ENCODE measurements at places on chromosomes 3 and 15. TPM values are rescaled to one million over a fixed set of nuclear protein-coding genes. Genes with fewer than 3 reads are reported as not detected.

DNA sequence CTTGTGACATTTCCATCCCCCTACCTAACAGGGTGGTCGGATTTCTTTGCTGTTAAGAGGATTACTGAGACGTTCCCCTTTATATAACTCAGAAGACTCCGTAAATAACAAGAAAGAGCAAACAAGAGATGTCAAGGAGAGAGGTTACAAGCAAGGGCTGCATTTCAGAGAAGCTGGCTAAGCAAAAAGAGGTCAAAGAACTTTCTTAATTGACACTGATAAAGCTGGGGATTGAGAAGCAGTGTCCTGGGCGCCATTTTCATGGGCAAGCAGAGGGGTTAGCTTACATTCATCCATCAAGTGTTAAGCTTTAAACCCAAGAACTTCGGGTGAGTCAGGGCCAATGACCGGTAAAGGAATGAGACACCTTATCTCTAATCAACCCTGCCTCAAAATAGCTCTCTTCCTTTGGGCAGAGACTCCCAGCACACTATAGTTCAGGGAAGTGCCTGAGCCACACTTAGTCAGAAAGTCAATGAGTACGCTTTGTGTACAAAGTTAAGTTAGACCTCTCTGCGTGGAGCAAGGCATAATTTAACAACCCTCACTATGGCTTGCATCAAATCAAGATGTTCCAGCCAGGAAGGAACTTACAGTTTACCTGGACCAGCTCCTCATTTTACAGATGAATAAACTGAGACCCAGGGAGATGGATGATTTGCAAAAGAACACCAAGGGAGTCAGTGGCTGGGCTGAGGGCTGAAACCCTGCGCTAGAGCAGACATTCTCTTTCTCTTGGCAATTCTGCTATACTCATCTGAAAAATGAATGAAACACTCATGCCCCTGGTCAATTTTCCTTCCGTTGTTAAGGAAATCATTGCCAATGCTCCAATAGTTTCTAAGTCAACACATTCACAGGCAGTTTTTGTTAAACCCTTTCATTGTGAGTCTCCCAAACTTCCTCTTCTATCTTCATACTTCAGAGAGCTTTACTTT, 44.6 kb downstream of the CCNL1 start:
- DNase-seq = no peak

DNA sequence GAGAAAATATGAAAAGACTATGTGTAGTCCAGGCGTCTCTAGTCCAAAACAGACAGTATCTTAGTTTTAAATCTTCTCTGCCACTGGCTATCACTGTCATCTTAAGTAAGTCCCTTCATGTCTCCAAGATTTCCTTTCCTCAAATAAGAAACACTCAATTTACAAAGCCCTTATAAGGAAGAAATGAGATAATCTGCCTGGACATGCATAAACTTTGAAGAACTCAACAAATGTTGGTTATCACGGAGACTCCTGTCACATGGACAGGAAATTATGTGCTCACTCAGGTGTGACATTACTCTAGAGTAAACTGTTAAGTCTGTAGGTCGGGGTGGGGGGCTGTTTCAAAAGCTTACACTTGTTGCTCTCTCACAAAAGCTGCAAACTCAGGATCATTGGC, 91.9 kb downstream of the IMPG2 start:
- no peak for DNase-seq

GRCh38 chr15:88901508-88902220, 6.3 kb upstream of the HAPLN3 start:
- no peak for DNase-seq

GRCh38 chr3:140203510-140203909, 268.5 kb downstream of the CLSTN2 start:
- no peak for DNase-seq

DNA sequence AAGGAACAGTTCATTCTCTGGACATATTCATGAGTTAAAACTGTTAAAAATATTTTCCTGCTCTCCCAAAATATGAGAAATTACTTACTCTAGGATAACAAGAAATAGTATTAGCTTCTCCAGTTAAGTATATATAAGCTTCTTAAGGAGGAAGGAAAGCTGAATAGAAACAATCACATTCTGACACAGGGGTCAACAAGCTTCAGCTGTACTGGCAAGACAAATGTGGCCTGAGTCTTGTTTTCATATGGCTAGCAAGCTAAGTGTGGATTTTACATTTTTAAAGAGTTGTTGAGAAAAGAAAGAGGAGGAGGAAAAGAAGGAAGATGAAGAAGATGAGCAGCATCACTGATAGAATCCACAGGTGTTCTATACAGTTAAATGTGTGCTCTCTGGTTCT, 313.8 kb downstream of the ZPLD1 start:
- DNase-seq = no peak

GRCh38 chr15:86347245-86347644, 267.6 kb downstream of the AGBL1 start:
- DNase-seq = no peak

The ZXDC gene
- total RNA-seq = 58.2 TPM

The ANKRD63 gene
- not detected for total RNA-seq

The SLC28A2 gene
- total RNA-seq = not detected

The ZNF620 gene
- 3.8 TPM for total RNA-seq

GRCh38 chr15:85139391-85139790, 157.7 kb downstream of the PDE8A start:
- DNase-seq = no peak

- no peak for DNase-seq
Observed at GRCh38 chr3:50370594-50370993, 11.3 kb upstream of the TMEM115 start.

The GOLGA8G gene
- total RNA-seq = not detected

GRCh38 chr15:45469441-45469840, 53.1 kb downstream of the SLC30A4 start:
- DNase-seq = no peak

The ARPP19 gene
- 130 TPM for total RNA-seq

DNA sequence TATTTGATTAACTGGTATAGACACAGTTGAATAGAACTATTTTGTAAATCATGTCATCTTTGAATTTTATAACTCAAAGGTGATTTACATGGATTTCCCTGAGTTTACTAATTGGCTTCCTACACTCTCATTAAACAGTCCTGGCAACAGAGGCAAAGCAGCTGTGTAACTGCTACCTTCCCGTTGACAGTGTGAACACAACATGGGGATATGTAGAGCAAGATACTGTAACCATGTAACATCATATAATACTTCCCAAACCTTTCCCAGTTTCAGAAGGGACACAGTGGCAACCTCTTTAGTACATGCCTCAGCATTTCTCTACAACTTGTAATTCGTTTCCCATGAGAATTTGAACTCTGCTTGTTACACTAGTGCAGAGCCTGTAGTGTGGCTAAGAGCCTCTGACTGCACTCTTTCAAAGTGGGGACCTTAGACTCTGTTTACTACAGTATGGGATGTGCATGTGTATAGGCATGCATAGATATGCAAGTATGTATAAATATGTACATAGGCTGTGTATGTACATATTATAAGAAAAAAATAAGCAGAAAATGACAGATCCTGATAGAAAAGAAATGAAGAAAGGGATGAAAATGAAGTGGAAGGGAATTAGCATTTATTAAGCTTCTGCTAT, 299.3 kb downstream of the SLC9A9 start:
- DNase-seq = no peak

The CASR gene
- total RNA-seq = not detected

DNA sequence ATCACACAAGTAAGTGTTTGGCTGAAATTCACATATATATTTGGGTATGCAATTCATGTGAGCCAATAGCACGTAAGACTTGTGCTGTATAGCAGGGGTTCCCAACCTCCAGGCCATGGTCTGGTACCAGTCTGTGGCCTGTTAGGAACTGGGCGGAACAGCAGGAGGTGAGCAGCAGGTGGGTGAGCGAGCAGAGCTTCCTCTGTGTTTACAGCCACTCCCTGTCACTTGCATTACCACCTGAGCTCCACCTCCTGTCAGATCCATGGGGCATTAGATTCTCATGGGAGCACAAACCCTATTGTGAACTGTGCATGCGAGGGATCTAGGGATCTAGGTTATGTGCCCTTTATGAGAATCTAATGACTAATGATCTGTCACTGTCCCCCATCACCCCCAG, 59.7 kb downstream of the MAP3K13 start:
- no peak for DNase-seq

DNA sequence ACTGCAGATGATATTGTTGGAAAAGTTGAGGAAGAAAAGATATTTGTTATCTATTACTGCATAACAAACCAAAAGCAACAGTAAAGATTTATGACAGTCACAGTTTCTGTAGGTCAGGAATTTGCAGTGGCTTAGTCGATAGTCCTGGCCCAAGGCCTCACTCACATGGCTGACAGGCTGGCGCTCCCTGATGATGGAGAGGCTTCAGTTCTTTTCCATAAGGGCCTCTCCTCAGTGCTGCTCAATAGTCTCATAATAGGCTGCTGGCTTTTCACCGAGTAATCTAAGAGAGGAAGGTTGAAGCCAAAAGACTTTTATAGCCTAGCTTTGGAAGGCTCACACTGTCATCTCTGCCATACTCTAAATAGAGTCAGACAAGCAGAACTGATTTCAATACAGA, 17.7 kb downstream of the IREB2 start:
- DNase-seq = no peak

DNA sequence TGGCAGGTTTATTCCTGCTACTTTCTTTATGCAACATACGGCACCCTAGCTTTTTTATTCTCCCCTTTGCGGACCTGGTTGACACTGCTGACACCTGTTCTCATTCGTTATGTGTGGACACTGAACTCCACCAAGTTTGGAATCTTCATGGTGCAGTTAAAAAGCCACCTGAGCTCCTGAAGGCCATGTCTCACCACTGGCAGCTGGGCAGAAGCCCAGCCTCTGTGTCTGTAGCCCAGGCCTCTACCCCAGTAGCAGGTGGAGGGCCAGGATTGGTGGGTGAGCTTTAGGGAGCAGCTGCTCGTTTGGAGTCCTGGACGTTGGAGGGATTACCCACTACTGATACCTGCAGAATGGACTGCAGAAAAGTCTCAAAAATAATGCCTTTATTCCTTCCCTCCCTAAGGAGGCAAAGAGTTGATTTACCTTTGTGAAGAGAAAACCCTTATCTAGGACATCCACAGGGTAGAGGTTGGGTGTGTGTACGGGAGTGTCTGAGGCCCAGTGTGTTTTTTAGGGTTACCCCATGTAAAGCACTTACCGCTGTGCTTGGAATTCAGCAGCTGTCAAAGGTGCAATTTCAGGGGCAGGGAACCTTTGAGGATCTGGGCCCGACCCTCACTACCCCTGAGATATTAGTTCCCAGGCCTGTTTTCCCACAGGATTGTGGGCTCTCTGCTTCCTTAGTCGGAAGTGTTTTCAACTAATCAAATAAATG, 637 bp upstream of the CCNDBP1 start:
- no peak for DNase-seq

The CIDEC gene
- total RNA-seq = not detected

DNA sequence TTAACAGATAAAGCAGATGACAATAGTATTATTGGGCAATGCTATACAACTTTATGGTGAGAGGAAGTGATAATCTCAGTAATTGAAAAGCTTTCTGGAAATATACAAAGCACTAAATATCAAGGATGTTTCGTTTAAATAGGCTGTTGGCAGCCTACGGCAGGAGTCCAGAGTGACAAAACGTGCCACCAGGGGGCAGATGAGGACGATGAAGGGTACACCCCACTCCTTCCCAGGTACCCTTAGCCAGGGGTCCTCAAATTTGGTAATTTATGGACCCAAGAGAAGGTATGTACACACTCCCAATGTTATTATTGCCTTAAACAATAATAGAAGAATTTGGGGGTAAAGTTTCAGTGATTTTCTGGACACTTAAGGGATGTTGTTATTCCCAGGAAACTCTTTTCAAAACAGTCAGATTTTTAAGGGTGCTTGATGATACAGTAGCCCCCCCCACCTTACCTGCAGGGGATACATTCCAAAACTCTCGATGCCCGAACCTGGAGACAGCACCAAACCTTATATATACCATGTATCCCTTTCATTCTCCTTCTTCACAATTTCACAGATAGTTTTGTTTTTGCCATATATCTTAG, 1.4 kb upstream of the MAGEL2 start:
- no peak for DNase-seq

- DNase-seq = no peak
Observed at GRCh38 chr15:37695719-37696118, 238.7 kb upstream of the TMCO5A start.

Data from CD4-positive, alpha-beta memory T cell (primary cell).